ENCODE measurements at places on chromosomes 4 and X. TPM values are rescaled to one million over a fixed set of nuclear protein-coding genes. Genes with fewer than 3 reads are reported as not detected.

Gene NEXMIF
- total RNA-seq, result 0.32 TPM

Gene RTL5
- 1.1 TPM for total RNA-seq

Gene S100P
- 0.13 TPM for total RNA-seq

Gene SHOX
- 2.2 TPM for total RNA-seq

Gene USP51
- total RNA-seq, result 3.5 TPM

Gene MOSPD2
- 19.2 TPM for total RNA-seq

Gene CENPVL2
- not detected for total RNA-seq

Gene LDB2
- total RNA-seq, result 3.9 TPM

Gene MAGEA2
- total RNA-seq, result not detected

Gene ARHGEF9
- total RNA-seq, result 20.0 TPM

Gene CT45A1
- total RNA-seq, result not detected

Gene FANCB
- total RNA-seq, result 4.6 TPM

Gene ZDHHC15
- total RNA-seq, result 2.4 TPM

Gene GIMD1
- total RNA-seq, result not detected

Gene TRO
- 21.3 TPM for total RNA-seq

Gene MAB21L2
- 27.1 TPM for total RNA-seq

Gene NLGN4X
- 9.8 TPM for total RNA-seq

Gene MTNR1A
- 0.32 TPM for total RNA-seq

Gene PWWP3B
- 0.39 TPM for total RNA-seq

Gene SLC26A1
- 0.26 TPM for total RNA-seq

Gene PITX2
- not detected for total RNA-seq

Gene TCEAL6
- not detected for total RNA-seq

Gene CNKSR2
- total RNA-seq, result 3.1 TPM

Gene SCFD2
- total RNA-seq, result 43.0 TPM

Gene TMEM271
- not detected for total RNA-seq

Gene NLGN3
- total RNA-seq, result 0.26 TPM

Gene CITED1
- not detected for total RNA-seq

Gene TBX22
- not detected for total RNA-seq

Gene RTL3
- total RNA-seq, result 1.6 TPM

Gene SHROOM4
- 3.3 TPM for total RNA-seq

Gene SPACA5
- not detected for total RNA-seq

Gene GPC3
- total RNA-seq, result not detected

Gene TXK
- total RNA-seq, result 0.54 TPM

Gene SPANXN2
- not detected for total RNA-seq

Gene MAGEC1
- total RNA-seq, result not detected

Gene GAGE12F
- total RNA-seq, result not detected

Gene SOX3
- total RNA-seq, result not detected

Gene TRPC5OS
- not detected for total RNA-seq

Gene BTK
- not detected for total RNA-seq

Gene XAGE1A
- total RNA-seq, result not detected

Gene TMEM154
- total RNA-seq, result 10.8 TPM

Gene AMTN
- 0.43 TPM for total RNA-seq

Gene DMD
- 0.65 TPM for total RNA-seq

Data from articular chondrocyte of knee joint (primary cell).